Hematopoietic multipotent progenitor cell (in vitro differentiated cells): ENCODE measurements at places on chromosomes 2 and 18. TPM values are rescaled to one million over a fixed set of nuclear protein-coding genes. Genes with fewer than 3 reads are reported as not detected.

BMP10 gene
- under 0.01 TPM for total RNA-seq

HNMT gene
- 1.1 TPM for total RNA-seq

C1GALT1C1L gene
- 0.27 TPM for total RNA-seq

PREPL gene
- 5.7 TPM for total RNA-seq

MBD2 gene
- total RNA-seq = 9.2 TPM

GCG gene
- not detected for total RNA-seq

PDE1A gene
- 0.27 TPM for total RNA-seq

LDLRAD4 gene
- 63.3 TPM for total RNA-seq

ZNF514 gene
- total RNA-seq = 15.6 TPM
